HuH-7 (cell line): ENCODE measurements at places on chromosomes 11 and 22.
A peak's percentile ranks its signal among the peaks of the same experiment; 100 is the strongest.

DNA sequence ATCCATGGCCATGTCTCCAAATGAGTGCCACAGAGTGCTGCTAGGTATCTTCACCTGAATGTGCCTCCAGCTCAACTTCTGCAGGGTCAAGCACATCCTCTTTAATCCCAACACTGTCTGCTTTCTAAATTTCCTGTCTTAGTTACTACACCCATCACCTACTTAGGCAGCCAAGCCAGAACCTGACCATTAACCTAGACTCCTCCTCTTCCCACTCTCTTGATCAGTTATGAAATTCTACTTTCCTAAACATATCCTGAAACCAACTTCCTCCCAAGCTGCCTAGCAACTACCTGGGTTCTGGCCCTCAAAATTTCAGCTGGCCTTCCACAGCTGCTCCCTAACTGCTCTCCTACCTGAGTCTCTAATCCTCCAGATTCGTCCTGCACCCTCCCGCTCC lies 22.7 kb downstream of the CADM1 start:
- DNase-seq = no peak

DNA sequence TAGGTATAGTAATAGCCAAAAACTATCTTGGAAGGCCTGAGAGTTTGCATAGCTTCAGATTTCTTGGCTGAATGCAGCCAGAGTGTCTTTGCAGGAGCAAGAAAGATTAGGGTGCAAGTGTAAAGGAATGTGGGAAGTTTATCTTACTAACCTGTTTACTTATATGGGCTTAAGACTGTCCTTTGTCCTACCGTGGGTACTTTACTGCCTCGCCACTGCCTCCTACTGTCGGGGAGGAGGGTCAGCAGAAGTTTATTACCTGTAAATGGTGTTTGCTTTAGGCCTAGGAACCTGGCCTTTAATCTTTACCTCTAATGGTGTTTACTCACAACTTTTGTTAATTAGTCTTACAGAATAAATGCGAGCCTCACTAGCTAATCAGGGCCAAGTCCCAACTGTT lies 633.8 kb downstream of the DLG2 start:
- no peak for DNase-seq

DNA sequence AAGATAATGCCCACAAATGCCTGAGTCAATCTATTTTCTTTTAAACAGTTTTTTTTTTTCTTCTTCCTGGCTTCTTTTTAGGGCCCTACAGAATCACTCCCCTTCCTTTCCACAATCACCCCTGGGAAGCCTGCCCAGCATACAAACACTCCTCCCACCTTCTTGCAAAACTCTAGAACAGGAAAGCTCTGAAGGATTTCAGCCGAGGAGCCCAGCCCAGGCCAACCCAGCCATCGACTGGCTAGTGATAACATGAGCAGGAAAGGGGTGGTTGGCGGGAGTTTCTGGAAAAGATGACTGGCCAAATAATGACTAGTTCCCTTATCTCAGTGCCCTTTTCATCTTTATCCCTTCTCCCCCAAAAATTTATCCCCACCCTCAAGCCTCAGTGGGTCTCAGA lies 68.2 kb downstream of the USP35 start:
- no peak for DNase-seq

GRCh38 chr11:26331911-26332571 lies at the start of gene ANO3:
ANO3 (plus strand) TSS chr11:26332130; CDS start chr11:26332276, 146 bp downstream.
- DNase-seq = peak; percentile 64

- no peak for DNase-seq
Observed at GRCh38 chr11:98040061-98040808, 980.5 kb upstream of the CNTN5 start.

DNA sequence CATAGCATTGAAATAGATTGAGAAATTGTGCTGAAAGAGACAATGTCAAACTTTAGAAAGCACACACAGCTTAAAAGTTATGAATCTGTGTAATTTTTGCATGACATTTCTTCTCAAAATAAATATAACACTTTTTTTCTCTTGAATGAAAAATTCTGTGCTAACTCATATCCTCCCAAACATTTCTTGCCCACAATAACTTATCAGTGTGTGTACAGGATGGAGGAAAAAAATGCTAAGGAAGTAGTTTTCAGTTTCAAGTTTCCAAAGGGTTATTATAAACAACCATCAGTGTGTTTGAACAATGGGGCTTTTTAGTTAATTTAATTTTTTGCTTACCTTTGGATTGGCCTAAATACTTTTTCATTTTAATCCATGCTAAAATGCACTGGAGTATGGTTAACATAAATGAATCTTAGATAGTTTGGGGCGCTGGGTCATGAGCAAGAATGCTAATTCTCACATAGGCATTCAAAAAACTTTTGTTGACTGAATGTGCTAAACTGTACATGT lies 82.9 kb upstream of the ARHGAP20 start:
- DNase-seq = no peak

DNA sequence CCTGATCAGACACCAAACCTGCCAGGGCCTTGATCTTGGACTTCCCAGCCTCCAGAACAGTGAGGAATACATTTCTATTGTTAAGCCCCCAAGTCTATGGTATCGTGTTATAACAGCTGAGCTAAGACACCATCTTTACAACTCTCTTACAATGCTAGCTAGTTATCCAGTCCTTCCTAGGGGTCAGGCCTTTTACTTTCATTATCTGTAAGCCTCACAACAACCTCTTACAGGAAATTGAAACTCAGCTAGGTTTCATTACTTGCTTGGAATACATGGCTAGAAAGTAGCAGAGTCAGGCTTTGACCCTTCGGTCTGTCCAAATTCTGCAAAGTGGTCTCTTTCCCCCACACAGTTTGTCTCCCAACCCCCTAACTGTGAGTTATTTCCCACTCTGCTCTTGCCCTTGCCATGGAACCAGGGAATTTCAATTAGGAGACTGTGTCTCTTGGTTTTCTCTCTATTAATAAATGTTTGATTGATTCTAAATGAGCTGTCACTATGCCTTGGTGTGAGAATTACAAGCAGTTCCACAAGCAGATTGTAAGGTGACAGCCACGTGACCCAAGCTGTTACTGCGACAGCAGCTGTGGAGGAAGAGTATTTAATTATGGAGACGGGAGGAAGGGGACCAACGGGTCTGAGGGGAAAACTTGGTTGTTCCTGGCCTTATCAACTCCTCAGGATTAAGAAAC lies 38.4 kb upstream of the CLMP start:
- no peak for DNase-seq

- no peak for DNase-seq
Observed at GRCh38 chr11:101477926-101478325, 105.9 kb downstream of the TRPC6 start.

DNA sequence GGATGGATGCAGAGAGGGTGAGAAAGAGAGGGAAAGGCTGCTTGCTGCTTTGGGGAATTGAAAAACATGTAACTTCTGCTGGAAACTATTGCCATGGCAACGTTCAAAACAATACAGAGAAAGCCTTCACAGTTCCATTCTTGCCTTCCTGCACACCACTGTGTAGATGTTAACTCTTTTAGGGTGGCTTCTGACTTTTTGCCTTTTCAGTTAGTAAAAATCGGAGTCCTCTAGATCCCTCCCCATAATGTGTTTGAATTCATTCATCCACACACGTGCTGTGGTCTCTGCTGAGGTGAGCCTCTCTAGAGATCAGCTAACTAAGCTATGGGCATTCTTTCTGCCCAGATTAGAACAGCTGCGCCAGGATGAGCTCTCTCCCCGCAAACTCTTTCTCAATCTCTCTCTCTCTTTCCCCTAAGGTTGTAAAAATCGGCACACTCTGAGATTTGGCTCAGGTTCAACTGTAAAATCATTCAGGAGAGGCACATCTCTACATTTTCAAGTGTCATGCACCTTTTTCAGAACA lies 1178.3 kb downstream of the LRRC4C start:
- no peak for DNase-seq

DNA sequence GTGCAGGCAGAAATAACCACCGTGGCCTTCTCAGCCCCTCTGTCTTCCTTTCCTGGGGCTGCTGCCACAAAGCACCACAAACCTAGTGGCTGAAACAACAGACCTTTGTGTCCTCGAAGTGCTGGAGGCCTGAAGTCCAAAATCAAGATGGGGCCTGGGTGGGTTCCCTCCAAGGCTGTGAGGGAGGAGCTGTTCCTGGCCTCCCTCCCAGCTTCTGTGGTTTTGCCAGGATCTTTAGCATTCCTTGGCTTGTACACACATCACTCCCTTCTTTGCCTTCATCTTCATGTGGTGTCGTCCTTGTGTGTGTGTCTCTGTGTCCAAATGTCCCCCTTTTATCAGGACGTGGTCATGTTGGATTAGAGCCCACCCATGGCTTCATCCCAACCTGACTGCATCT lies 29.0 kb upstream of the PARVG start:
- DNase-seq = no peak

GRCh38 chr22:36386900-36387708 lies 663 bp downstream of the MYH9 start:
- DNase-seq = no peak

- DNase-seq = peak; percentile 54
Observed at GRCh38 chr11:2268729-2269600, 1.4 kb downstream of the ASCL2 start.
